ENCODE measurements at places on chromosomes 1 and 21.
A peak's percentile ranks its signal among the peaks of the same experiment; 100 is the strongest.

GRCh38 chr1:165355977-165356811 lies at the start of gene LMX1A:
Gene LMX1A (minus strand): TSS chr1:165356715. CDS start chr1:165355559, 1,156 bp downstream.
- DNase-seq, result no peak

GRCh38 chr1:227759341-227760300 lies 24.4 kb downstream of the SNAP47 start:
- no peak for DNase-seq

DNA sequence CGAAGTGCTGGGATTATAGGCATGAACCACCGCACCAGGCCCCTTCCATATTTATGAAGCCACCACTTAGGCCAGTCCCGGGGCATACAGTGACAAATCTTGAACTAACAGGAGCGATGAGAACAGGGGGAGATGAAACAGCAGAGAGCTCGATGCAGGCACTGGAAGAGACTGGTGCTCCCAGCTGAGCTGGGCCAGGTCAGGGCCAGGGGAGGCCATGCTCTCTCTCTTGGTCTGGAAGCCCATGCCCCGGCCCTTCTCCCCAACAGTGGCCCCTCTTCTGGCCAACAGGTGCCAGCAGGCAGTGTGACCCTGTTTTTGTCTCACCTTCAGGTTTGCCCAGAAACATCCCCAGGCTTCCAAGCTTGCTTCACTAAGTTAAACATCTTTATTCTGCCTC lies 269.9 kb upstream of the C1orf174 start:
- no peak for DNase-seq

GRCh38 chr1:223225061-223225460 lies 82.0 kb upstream of the TLR5 start:
- DNase-seq, result no peak

GRCh38 chr1:227890451-227891222 lies 57.1 kb downstream of the WNT9A start:
- DNase-seq, result peak; percentile 0

DNA sequence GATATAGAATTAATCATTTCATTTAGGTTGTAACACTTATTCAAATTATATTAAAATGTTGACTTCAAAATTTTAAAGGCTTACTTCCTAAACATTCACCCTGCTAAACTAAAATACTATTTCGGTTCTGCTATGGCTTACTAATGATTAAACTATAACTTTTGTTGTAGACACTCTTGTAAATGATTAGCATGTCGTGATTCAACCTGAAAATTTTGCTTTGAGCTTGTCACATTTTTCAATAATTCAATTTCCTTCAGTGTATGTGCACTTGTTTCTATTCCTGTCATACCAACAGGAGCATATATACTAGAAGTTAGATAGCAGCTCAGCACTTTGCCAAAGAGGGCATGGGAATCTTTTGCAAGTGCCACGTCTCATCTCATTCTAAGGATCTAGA lies 1018.8 kb downstream of the AMY1C start:
- no peak for DNase-seq

GRCh38 chr1:83932281-83932680 lies 66.7 kb downstream of the TTLL7 start:
- DNase-seq, result no peak

GRCh38 chr1:217333939-217334338 lies 297.0 kb downstream of the GPATCH2 start:
- DNase-seq, result no peak

- DNase-seq, result no peak
Observed at GRCh38 chr1:59141267-59141863, 155.5 kb upstream of the FGGY start.

- no peak for DNase-seq
Observed at GRCh38 chr1:40808909-40809308, 25.3 kb downstream of the KCNQ4 start.

DNA sequence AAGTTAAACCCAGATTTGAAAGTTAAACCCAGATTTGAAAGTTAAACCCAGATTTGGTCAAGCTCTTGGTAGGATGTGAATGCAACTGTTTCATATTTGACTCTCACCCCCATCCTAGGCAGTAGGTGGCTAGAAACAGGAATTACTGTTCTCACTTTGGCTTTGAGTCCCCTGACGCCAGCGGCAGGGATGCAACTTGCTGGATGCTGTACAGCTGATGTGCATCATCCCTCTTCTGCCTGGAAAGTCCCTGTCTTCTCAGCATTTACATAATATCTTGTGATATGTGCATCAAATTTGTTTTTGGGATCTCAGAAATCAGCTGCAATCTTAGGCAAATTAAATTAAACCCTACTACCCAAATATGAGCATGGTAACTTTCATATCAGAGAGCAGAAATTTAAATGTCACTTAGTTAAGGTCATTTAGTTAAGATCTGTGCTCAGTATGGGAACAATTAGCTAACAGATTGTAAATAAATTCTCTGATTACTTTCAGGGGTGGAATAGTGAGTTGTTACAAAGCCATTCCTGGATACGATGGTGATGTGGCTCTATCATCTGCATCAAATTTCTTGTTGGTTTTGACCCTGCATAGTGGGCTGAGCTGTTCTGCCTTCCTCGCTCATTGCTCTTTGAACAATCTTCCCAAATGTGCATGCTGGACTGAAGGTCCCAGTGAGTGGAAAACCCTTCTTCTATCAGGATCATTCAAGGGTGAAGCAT lies 6.8 kb upstream of the HAO2 start:
- DNase-seq, result no peak

DNA sequence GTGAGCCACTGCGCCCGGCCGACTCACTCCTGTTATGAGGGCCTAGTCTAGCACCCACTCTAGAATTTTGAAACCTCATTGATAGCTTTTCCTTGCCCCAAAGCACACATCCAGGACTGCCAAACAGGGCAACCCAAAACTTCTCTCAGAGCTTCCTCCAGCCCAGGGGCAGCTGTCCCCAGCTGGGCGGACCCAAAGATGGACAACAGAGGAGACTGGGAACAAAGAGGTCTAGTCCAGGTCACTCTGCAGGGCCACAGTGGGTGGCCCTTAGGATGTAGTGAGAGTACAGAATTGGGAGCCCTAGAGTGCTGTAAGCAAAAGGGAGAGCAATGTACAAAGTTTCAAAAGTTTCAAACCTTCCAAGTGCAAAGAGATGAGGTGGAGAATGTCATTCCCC lies 1.2 kb downstream of the CD34 start:
- DNase-seq, result no peak

GRCh38 chr1:41618871-41619270 lies 134.4 kb upstream of the EDN2 start:
- no peak for DNase-seq

DNA sequence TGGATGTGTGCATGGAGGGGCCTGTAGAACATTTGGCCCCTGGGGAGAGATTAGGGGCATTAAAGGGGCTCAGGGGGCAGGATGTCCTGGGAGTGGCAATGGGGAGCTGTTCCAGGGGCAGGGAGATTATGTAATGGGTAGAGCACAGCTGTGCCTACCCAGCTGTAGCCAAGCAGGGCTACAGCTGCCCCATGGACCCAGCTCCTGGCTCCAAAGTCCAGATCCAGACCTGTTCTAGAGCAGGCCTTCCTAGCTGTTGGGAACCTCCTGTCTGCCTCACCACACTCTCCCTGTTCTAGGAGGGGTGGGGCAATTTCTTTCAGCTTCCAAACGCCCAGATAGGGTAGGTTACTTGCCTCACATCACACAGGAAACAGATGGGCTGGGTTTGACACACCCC lies 5.6 kb downstream of the RPS6KA1 start:
- DNase-seq, result no peak

- DNase-seq, result no peak
Observed at GRCh38 chr1:75342786-75343185, 208.6 kb downstream of the LHX8 start.

DNA sequence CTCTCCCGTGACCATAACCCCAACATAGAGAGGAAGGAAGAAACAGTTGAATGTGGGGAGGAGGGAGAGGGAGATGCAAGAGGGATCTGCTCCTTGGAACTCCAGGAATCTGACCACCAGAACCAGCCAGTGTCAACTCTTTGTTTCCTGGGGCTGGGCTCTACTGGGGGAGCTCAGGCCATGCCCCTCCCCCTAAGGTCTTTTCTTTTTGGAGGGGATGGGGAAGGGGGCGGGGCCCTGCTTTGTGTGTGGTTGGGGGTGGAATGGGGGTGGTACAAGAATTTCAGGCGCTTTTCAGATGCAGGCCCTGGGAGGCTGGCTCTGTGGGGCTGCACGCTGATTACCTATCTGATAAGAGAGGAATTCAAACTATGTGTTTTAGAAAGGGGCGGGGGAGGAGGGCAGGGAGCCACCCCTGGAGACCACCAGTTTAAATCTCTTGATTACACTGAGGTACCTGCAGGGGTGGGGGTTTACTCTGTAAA lies 8.3 kb downstream of the LIN28A start:
- DNase-seq, result no peak

DNA sequence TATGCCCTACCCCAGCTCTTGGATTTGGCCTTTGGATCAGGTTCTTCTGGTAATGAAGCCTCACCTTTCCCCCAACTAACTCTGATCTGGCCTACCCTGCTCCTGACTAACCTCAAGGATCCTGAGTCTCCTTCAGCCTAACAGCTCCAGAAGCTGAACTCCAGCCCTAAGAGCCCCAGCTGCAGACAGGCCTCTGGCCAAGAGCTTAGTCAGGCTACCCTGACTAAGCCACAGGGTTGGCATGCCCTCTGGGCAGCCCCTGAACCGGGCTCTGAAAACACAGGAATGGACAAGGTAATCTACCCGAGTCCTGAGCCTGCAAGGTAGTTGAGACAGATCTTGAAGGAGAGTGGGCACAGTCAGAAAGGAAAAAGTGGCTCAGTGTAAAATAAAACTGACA lies 29.4 kb downstream of the COA7 start:
- DNase-seq, result no peak

- DNase-seq, result peak; percentile 74
Observed at GRCh38 chr1:160291248-160292220, 6.6 kb upstream of the PEX19 start.

DNA sequence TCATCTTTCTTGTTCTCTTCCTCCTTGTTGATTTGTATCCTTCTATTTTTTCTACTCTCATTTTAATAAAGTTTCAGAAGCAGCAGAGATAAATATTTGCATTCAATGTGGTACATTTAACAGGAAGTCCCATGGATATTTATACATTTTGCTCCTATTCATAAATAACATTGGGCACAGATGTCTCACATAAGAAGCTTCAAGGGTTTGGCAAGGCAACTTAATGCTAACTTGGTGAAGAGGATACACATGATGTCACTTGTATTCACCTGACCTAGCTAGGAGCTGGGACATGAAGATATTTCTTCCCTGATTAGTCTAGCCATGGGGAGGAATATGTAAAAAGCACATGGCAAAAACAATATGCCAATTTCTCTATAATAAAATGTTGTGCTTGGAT lies 65.1 kb upstream of the DUSP10 start:
- no peak for DNase-seq

GRCh38 chr1:115170377-115170776 lies 81.1 kb upstream of the TSPAN2 start:
- DNase-seq, result no peak

GRCh38 chr21:44972821-44973220 lies 33.0 kb downstream of the SLX9 start:
- no peak for DNase-seq

DNA sequence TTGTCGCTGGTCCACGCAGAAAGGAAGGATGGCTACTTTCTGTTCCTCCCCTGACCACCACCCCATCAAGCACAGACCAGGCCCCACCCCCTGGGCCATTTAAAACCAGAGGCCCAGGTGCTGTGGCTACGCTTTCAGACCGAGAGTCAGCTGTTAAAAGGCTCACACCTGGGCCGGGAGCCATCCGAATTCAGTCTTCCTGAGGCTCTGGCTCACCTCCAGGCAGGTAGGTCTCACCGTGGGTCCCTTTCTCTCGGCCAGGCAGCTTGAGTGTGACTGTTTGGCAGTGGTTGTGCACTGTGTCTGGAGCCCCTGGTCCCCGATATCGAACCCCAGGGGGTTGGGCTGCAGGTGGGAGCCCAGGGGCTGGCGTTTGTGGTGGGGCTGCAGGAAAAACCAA lies 7.2 kb downstream of the ACTL8 start:
- no peak for DNase-seq

DNA sequence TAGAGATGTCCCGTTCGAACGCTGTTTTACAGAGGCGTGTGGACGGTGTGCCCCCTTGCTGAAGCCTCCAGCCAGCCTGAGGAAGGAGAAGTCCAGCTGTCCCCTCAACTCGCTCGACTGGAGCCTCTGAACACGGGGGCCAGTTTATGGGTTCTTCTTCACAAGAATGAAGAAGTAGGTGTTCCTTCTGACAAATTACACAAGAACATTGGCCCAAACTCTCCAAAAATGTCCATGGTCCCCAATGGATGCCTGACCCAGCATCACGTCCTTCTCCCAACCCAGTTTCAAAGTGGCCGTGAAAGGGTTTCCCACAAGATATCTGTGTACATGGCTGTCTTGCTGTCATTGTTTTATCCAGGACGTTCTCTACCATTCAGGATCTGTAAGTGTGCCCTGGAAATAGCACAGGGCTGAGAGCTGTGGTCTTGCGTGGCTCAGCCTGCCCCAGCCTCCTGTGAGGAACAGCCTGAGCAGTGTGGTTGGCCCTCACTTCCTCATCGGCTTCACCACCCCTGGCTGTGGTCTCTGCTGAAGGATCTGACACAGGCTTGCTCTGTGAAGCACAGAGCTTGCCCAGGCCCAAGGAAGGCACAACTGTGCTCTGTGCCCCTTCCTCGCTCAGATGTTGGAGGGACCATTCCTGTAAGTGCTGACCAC lies 1.0 kb upstream of the S100B start:
- peak; percentile 66 for DNase-seq

DNA sequence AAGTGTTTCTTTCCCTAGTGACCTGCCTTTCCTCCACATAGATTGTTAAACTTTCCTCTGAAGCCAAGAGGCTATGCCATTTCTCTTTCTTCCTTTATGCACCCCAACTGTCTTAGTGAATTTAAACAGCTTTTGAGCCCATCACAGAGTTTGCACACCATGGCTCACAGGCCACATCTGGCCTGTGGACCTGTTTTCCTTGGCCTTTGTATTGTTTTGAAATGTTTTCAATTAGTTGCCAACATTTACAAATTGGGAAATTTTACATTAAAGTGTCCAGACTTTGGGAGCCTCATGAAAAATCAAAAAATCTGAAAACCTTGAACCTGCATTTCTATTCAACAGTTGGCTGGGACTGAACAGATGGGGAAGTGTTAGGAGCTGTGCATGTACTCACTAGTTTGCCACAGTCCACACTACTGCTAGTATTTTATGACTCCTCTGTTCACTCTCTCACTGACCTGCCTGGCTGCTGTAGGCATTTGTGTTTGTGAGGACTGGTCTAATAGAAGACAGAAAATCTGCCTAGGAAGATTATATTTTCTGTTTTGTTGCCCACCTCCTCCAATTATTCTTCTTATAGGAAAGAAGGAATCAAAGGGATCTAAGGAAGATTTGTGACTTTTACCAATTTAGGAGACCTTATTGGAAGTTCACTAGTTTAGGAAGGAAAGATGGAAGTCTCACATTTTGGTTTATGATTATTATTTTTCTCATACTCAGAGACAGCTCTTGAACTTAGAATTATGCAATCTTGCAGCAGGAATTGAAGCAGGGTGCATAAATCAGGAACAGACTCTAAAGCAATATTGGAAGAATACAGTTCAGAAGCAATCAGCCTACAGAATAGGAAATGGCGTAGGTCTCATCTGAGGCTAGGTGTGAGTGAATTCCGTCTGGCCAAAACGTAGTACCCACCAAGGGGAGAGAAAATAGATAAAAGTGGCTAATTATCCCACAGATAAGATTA lies 134.7 kb downstream of the HLX start:
- DNase-seq, result no peak

GRCh38 chr1:170545476-170545875 lies 13.5 kb downstream of the GORAB start:
- no peak for DNase-seq

Measured in CD4-positive, alpha-beta T cell treated with Interleukin-6 at 100 ng/mL for 8 hours (primary cell).